ENCODE measurements at places on chromosomes 1 and 21.

GRCh38 chr1:241311056-241311746 lies 45.8 kb downstream of the RGS7 start:
- DNase-seq = no peak

DNA sequence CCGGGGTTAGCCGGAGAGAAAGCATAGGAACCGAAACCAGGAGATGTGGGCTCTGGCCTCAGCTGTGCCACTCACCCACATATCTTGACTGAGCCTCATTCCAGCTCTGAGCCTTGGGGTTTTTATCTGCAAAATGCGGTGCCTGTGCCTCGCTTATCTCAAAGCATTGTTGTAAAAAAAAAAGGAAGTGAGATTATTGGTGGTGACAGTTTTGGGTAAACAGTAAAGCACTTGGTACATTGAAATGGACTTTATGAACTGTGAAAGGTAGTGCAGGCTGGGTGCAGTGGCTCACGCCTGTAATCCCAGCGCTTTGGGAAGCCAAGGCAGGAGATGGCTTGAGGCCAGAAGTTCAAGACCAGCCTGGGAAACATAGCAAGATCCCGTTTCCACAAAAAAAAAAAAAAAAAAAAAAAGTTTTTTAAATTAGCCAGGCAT lies 3.8 kb downstream of the PTAFR start:
- no peak for DNase-seq

DNA sequence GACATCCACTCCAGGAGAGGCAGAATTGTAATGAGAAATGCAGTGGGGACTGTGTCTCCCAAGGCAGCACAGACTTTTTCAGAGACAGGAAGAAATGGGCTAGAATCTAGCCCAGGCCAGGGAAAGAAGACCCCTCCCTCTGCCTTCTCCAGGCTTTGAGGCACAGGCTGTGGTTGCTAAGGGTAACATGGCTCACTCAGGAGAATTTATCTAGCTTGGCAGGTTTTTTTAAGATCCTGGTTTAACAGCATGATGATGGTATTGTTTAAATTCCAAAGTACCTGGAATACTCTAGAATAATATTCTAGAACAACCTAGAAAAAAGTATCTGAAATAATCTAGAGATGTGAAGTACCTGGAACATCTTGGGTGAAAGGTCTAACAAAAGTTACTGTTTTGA lies 125.6 kb downstream of the URB2 start:
- DNase-seq = no peak

GRCh38 chr21:30625449-30626165 lies 5.2 kb downstream of the KRTAP20-4 start:
- no peak for DNase-seq

- no peak for DNase-seq
Observed at GRCh38 chr1:151502859-151503780, 8.1 kb upstream of the CGN start.

- no peak for DNase-seq
Observed at GRCh38 chr21:45856442-45856841, 125.1 kb upstream of the COL6A1 start.

- DNase-seq = no peak
Observed at GRCh38 chr1:48028218-48029069, 31.3 kb upstream of the TRABD2B start.

- DNase-seq = no peak
Observed at GRCh38 chr1:113677250-113678158, 81.8 kb downstream of the PHTF1 start.

GRCh38 chr1:58031416-58031815 lies 515.1 kb downstream of the OMA1 start:
- no peak for DNase-seq

- DNase-seq = no peak
Observed at GRCh38 chr21:38476385-38476784, 21.9 kb downstream of the ERG start.

DNA sequence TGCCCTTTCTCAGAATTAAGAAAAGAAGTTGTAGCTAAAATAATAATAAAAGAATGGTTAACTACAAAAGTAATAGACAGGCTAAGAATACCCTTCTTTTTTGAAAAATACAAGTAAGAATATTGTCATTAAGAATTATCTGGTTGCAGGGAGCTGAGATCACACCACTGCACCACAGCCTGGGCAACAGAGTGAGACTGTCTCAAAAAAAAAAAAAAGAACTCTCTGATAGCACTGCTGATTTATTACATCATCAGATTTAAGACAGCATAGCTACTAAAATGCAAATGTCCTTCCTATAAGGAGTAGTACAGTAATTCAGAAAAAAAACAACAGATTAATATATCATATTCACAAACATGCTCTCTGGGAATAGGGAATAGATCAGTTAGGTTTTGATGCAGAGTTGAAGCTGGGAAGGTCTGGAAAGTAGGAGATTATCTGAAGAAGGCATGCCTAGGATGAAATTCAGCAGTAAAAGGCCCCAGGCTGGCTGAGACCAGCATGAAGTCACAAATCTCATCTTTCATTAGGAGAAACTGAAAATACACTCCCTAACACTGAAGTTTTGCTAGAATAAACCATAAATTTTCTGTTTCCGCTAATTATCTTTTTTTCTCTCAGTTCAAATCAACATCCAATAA lies 30.7 kb upstream of the ANGPTL1 start:
- no peak for DNase-seq

DNA sequence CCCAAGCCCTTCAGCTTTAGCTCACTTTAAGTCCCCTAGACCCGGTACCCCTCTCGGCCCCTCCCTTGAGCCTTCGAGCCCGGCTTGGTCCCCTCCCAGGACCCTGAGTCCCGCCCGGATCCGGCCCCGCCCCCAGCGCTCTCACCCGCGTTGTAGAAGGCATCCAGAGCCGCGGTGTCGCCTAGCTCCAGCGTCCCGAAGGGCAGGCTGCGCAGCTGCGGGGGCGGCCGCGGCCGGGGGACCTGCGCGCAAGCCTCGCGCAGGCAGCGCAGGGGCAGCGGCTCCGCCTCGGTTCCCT lies 699 bp downstream of the MAP3K6 start:
- DNase-seq = peak; percentile 36

- DNase-seq = no peak
Observed at GRCh38 chr1:68225781-68226180, 6.5 kb downstream of the WLS start.

DNA sequence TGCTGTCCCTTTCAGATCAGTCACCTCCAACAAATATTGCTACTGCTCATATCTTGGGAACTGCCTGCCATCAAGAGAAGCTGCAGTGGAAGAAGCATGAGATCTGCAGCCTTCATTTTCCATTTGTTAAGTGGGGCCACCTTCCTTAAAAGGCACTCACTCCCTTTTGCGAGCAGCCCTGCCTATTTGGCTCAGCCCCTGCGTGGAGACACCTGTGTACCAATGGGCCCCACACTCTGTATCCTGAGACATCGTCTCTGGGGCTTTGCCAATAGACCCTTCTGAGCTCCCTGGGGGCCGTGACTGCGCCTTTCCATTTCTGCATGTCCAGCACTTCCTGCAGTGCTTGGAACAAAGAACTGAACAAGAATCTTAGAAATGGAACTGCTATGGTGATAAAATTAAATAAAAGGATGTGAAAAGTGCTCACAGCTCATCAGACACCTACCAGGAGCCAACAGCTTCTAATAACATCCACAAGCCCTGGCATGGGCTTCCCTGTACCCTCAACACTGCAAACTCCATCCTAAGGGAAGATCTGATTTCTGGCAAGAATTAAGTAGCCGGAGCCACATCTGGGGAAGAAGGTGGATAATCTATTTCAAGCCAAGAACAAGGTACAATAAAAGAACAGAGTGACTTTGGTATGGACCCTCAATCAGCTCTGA lies 36.7 kb downstream of the PARP1 start:
- DNase-seq = no peak

- DNase-seq = no peak
Observed at GRCh38 chr1:68213843-68214242, 18.5 kb downstream of the WLS start.

DNA sequence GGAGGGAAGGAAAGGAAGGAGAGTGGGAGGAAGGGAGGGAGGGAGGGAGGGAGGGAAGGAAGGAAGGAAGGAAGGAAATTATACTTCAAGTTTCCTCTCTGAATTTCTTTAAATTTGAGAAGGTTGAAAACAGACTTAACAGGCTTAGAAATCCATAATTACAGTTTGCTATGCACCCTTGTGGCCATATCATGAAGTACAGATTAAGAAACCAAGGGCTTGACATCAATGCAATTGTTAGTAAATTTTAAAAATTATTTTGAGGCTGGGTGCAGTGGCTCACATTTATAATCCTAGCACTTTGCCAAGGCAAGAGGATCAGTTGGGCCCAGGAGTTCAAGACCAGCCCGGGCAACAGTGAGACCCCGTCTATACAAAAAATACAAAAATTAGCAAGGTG lies 14.4 kb downstream of the ANP32E start:
- no peak for DNase-seq

- DNase-seq = no peak
Observed at GRCh38 chr1:118963456-118964430, 24.4 kb downstream of the TBX15 start.

DNA sequence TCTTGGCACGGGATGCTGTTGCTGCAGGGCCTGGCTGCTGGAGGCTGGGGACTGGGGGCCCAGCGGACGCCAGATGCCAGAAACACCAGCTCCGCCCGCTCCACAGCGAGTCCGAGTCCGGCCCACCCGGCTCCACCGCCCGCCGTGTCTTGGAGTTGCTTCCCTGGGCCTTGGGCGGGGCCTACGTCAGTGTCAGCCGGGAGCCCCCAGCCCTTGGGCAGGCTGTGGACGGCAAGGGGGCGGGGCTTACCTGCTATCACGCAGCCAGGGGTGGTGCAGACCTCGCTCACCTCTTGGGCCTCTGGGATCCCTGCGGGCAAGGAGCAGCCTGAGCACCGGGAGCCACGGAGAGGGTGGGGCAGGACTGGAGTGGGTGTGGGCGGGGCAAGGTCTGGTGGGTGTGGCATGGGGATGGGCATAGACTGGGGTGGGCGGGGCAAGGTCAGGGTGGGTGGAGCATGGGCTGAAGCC lies 21.8 kb downstream of the MMEL1 start:
- no peak for DNase-seq

GRCh38 chr1:3022511-3022973 lies 1.3 kb downstream of the ACTRT2 start:
- DNase-seq = no peak

DNA sequence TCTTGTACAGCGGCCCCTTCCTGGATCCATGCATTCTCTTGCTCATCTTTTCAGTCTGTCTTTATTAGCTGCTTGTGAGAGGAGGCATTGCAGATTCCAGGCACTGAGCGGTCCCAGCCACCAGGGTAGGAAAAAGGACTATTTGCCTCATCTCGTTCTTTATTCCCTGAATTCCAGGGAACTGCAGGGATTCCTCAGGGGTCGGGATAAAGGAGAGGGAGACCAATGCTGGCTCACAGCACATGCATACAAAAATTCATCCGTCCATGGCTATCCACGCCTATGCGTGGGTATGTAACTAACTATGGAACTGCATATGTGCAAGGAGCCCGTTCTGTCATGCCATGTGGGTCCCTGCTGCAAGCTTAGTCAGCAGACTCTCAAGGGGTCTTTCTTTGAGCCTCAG lies 879 bp upstream of the PLPPR5 start:
- no peak for DNase-seq

- DNase-seq = no peak
Observed at GRCh38 chr1:156226116-156226538, 13.3 kb downstream of the PMF1 start.

DNA sequence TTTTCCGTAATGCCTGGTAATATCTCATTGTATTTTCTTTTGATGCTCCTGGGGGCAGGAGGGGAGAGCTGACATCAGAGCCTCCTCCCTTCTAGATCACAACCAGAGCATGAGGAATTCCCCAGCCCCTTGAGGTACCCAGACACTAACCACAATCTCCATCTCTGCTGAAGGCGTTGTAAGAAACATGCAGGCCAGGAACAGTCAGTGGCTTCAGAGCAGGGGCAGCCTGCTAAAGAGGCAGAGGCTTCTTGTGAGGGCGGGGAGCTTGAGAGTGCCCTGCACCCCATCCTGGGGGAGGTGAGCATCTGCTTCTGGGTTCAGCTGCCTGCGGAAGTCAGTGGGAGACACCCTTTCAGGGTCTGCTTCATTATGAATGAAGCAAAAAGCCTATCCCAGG lies 19.0 kb downstream of the MAPKAPK2 start:
- no peak for DNase-seq
